ENCODE measurements at places on chromosomes 1 and 21. TPM values are rescaled to one million over a fixed set of nuclear protein-coding genes. Genes with fewer than 3 reads are reported as not detected.

- no peak for DNase-seq
These were observed 10.3 kb upstream of the C1orf198 start for GRCh38 chr1:230878591-230878990.

DNA sequence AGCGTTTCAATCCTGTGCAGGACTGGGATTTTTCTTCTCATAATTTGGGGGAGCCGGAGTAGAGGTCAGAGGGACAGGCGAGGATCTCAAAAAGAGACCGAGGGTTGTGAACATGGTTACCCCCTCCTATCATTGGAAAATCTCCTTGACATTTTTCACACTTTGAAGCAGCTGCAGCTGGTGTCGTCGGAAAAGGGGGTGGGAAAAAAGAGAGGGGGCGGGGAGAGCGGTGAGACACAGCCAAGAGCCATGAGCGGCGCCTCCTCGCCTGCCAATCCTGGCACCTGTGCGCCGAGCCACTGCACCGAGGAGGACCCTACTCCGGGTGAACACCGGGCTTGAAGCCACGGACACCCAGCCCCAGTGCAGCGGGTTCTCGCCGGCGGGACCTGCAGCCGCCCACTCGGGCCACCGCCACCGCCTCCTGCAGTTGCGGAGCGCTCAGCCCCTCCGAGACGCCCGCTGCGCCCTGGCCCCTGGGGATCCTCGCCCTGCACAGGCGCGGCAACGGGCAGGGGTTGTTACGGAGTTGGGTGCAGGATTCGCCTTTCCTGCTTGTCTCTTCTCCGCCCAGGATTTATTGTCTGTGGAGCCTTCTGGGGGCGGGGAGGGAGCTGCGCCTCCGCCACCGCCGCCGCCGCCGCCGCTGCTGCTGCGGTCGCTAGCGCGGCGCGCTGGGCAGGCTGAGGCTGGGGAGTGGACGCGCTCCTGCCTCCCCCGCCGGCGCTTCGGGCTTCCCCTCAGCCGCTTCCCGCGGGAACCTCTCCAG, at the start of gene LRRC7:
TSS of gene LRRC7 (plus strand) at position 271 of the 769 bp plus-strand sequence. CDS start 718 bp downstream, outside the sequence.
- DNase-seq = peak; percentile 3

- peak; percentile 63 for DNase-seq
These were observed at the start of gene PADI2 for GRCh38 chr1:17119076-17119772. TSS of gene PADI2 (minus strand) at chr1:17119451. CDS start at chr1:17119371, 80 bp downstream.

DNA sequence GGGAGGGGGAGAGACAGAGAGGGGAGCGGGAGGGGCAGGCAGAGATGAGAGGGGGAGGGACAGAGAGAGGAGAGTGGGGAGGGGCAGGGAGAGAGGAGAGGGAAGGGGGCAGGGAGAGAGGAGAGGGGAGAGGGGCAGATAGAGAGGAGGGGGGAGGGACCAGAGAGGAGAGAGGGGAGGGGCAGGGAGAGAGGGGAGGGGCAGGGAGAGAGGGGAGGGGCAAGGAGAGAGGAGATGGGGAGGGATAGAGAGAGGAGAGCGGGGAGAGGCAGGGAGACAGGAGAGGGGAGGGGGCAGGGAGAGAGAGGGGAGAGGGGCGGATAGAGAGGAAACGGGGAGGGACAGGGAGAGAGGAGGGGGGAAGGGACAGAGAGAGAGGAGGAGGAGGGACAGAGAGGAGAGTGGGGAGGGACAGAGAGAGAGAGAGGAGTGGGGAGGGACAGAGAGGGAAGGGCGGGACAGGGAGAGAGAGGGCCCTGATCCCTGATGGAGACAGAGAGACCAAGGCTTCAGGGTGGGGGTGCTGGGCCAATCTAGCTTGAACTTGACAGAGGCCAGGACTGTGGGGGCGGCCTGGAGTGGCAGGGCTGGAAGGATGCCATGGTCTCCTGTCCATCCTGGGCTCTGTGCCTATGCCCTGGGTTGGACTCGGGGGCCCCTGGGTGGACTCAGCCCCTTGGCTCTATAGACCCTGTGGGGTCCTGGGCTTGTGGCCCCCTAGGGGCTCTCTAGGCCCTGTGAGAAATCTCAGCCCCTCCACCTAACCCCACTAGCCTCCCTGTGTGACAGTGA, 43.6 kb downstream of the DMRTB1 start:
- no peak for DNase-seq

Gene FOXD3
- total RNA-seq = not detected

Data from CD4-positive, alpha-beta T cell (primary cell).